ENCODE measurements at places on chromosomes 3 and 15. TPM values are rescaled to one million over a fixed set of nuclear protein-coding genes. Genes with fewer than 3 reads are reported as not detected.

DNA sequence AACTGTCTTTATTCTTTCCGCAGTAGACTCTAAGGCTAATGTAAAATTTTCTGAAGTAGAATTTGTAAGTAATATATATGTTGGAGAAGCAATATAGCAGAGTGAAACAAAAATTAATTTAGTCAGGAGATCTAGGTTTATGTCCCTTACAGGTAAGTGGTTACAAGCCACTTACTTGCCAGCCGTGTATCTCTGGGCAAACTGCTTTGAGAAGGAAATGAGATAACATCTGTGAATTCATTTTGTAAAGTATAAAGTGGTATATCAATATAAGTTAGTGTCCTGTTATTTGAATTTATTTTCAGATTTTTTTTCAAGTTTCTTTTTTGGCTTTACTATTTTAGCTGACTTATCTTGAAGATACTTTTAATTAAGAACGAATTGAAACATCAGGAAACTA lies 5.5 kb downstream of the DAZL start:
- no peak for DNase-seq

DNA sequence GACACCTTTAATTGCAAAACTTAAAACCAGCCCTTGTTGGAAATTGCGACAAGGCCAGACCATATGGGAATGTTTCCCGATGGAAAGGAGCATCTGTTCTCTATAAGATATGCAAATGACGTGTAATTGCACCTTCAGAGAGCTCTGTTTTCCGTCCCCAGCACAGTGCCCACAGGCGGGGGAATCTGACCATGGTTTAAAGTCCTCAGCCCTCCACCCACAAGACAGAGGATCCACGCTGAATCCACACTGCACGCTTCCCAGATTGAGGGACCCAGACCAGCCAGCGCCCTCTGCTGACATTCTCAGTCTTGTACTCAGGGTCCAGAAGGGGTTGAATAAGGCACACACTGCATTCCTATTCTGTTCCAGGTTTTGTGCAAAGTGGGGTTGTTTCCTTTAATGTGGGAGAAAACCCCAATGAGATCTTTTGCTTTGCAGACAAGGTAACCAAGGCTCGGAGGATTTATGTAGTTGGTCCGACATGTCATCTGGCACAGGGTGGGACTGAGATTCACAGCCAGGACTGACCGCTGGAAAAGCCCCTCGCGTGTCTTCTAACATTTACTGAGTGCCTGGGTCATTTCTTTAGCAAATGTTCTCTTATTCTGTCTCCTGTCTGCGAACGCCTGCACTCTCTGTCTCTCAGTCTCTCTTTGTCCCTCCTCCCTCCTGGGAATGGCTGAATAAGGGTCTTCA lies 36.8 kb upstream of the KLHL25 start:
- DNase-seq, result no peak

DNA sequence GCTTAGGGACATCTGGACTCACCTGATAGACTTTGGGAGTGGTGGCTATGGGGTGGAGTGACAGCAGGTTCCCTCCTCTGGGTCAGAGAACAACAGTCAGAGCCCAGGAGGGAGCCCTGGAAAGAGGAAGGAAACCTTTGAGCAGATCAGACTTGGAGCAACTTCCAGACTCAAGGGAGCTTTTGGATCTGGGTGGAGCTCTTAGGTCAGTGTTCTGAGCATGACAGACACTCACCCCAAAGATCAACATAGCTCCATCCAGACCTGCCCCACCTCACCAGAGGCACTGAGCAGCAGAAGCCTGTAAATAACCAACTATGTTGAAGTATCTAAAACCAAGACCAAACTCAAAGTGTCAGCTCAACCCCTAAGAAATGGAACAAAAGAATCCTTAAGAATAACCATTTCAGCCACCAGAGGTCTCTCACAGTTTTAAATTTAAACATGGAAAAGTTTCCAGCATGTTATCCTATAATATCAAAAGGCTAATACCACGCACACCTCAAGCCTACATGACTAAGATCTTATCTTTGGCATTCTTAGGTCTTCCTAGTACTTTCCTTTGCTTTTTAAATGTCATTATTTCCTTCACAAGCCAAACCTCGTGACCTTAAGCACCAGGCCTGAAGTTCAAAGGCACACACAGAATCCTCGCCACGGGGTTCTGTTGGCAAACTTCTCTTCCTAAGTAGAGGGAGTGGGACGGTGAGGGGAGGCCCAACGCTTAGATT lies 56.4 kb downstream of the UMPS start:
- no peak for DNase-seq

GRCh38 chr15:22931784-22932536 lies 48.2 kb downstream of the CYFIP1 start:
- no peak for DNase-seq

- no peak for DNase-seq
These were observed 94.3 kb upstream of the C3orf80 start for GRCh38 chr3:160130950-160131349.

GRCh38 chr3:54527953-54528352 lies 399.9 kb downstream of the LRTM1 start:
- no peak for DNase-seq

GRCh38 chr3:128551451-128551850 lies 58.5 kb upstream of the GATA2 start:
- no peak for DNase-seq

DNA sequence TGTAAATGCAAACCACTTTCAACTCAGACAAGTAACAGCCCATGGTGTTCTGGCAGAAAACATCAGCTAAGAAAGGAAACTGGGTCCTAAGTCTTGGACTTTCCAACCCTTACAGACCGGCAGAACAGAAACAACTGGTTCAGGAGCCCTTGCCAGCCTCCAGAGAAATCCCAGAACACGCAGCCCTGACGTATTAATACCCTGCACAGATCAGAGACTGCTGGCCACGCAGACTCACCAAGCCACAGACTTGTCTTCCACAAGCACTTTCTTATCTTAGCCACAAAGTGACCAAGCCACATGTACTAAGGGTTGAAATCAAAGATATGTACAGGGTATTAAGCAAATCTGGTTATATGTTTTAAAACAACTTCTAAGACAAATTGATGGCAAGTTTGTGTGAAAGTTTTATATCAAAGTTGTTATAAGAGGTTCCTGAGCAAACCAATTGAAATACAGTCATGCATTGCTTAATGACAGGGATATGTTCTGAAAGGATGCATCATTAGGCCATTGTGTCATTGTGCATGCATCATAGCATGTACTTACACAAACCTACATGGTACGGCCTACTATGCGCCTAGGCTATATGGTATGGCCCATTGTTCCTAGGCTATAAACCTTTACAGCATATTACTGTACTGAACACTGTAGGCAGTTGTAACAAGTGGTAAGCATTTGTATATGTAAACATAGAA lies 36.8 kb downstream of the BTD start:
- no peak for DNase-seq

- DNase-seq, result no peak
These were observed 293.7 kb downstream of the NSUN3 start for GRCh38 chr3:94356581-94356980.

DNA sequence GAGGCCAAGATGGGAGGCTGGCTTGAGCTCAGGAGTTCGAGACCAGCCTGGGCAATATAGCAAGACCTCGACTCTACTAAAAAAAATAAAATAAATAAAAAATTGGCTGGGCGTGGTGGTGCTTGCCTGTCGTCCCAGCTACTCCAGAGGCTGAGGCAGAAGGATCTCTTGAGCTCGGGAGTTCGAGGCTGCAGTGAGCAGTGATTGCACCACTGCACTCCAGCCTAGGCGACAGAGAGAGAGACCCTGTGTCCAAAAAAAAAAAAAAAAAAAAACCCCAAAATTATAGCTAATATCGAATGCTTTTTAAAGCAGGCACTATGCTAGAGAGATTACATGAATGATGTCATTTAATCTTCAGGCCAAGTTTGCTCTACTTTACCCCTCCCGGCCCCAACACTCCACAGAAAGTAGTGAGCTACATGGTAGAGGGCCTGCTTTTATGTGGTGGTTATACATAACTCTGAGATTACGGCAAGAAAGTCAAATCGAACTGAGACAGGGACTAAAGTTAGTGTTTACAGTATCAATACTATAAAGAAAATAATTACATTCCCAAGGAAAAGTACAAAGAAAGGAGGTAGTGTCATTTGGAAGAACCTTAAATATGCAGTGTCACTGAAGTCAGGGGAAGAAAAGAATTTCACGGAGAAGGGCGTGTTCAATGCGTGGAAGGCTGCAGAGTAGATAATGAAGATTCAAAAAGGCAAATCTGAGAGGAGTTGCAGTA lies 1.1 kb downstream of the ADPGK start:
- no peak for DNase-seq

DNA sequence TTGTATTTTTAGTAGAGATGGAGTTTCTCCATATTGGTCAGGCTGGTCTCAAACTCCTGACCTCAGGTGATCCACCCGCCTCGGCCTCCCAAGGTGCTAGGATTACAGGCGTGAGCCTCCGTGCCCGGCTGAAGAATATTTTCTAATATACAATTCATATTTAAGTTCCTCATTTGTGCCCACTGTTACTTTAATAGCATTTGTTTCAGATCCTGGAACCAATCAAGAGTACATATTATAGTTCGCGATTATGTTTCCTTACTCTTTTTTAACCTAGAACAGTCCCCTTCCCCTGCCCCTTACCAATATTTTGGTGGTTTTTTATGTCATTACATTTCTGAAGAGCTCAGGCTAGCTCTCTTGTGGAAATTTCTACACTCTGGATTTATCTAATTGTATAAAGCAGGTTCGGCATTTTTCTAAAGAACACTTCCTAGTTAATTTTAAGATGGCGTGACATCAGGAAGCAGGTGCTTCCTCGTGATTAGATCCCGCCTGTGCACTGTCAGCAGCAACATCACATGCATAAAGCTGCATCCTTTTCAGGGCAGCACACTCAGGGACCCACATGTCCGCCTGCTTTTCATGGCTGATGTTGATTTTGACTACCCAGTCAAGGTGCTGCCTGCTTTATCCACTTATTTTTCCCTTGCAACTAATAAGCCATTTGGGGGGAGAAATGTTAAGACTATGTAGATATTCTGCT lies 88.7 kb upstream of the EPHB3 start:
- peak; percentile 80 for DNase-seq

- DNase-seq, result no peak
These were observed 25.6 kb downstream of the LYSMD4 start for GRCh38 chr15:99707473-99708270.

DNA sequence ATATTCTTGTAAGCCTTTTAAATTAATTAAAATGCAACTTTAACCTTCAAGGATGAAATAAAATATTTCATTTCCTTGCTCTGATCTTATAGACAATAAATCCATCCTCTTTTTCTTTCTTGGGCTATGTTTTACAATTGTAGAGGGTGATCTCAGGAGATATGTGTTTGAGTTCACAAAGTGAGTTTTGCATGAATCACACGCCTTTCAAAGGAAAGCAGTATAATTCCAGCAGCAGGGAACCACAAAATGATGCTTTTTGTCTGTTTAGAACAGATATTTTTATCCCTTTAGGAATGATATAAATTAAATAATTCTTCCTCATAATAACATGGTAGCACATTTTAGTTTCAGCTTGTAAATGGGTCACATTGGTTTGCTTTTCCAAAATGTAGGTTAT lies 191.2 kb downstream of the SEMA6D start:
- DNase-seq, result no peak

- no peak for DNase-seq
These were observed 9.2 kb downstream of the CADM2 start for GRCh38 chr3:84967767-84968581.

DNA sequence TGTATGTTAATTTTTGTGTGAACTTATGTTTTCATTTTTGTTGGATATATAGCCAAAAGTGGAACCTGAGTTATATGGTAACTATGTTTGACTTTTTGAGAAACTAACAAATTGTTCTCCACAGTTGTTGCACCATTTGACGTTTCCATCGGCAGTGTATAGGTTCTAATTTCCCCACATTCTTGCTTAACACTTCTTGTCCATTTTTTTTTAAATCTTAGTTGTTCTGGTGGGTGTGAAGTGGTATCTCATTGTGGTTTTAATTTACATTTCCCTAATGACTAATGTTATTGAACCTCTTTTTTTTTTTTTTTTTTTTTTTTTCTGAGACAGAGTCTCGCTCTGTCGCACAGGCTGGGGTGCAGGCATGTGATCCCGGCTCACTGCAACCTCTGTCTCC lies 8.0 kb downstream of the NISCH start:
- DNase-seq, result no peak

GRCh38 chr3:42872718-42873117 lies 3.0 kb downstream of the CYP8B1 start:
- DNase-seq, result no peak

DNA sequence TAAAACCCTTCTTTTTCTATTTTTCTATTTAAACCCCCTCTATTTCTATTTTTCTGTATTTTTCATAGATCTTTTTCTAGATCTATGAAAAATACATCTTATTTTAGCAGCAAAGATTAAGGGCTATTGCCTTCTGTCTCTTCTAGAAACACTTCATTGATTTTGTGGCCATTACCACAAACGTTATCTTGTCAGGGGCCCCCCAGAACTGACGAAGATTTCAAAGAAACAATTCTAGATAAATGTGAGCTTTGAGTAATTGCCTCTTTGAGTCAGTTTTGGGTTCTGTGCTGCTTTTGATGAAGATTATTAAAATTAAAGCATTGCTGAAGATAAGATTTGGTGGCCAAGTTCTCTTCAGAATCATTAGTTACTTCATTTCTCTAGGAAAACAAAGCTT lies 279.6 kb upstream of the PEX5L start:
- DNase-seq, result no peak

DNA sequence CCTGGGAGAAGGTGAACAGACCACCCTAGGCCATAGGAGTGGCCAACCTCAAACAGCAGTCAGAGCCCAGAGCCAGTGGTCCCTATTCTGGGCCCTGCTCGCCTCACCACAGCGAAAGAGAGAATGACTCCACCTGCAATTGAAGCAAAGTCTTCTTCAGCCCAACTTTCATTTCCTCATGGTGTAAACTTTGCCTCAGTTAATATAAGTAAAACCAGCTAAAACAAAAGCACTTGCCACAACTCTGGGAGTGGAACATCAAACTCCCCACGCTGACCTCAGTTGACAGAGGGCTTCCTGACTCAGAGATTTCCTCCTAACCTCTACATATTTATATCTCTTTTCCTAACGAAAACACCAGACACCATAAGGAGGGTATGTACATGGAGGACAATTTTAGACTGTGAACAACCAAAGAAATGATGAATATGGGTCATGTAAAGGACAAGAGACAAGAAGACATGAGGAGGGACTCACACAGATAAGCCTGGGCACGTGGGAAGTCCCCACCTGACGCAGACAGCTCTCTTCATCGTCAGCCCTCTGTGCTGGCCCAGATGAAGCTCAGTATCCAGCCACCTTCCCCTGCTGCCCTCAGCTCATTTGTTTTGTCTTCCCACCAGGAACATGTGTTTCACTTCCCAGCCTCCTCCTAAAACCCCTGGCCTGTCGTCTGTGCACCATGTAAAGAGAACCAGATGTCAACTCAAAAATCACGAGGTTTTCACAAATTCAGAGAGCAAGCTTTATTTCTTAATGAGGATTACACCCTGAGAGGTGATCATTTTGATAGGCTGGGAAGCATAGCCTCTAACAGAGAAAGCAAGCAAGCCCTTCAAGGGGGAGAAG lies 140.9 kb downstream of the KCNMB2 start:
- no peak for DNase-seq

The MORC1 gene
- 0.12 TPM for polyA plus RNA-seq

The FETUB gene
- polyA plus RNA-seq, result not detected

The FEZF2 gene
- not detected for polyA plus RNA-seq

The NTRK3 gene
- polyA plus RNA-seq, result not detected

The SI gene
- polyA plus RNA-seq, result not detected

The IQCF5 gene
- polyA plus RNA-seq, result not detected

The CRABP1 gene
- not detected for polyA plus RNA-seq

The FBXO40 gene
- 0.04 TPM for polyA plus RNA-seq
